ENCODE measurements at places on chromosomes 12 and 14. TPM values are rescaled to one million over a fixed set of nuclear protein-coding genes. Genes with fewer than 3 reads are reported as not detected.

Gene RAB5B
- 87.6 TPM for total RNA-seq

Gene KLRF2
- not detected for total RNA-seq

Gene RNASE1
- 49.6 TPM for total RNA-seq

Gene P2RX2
- not detected for total RNA-seq

Gene GLI1
- 3.4 TPM for total RNA-seq

DNA sequence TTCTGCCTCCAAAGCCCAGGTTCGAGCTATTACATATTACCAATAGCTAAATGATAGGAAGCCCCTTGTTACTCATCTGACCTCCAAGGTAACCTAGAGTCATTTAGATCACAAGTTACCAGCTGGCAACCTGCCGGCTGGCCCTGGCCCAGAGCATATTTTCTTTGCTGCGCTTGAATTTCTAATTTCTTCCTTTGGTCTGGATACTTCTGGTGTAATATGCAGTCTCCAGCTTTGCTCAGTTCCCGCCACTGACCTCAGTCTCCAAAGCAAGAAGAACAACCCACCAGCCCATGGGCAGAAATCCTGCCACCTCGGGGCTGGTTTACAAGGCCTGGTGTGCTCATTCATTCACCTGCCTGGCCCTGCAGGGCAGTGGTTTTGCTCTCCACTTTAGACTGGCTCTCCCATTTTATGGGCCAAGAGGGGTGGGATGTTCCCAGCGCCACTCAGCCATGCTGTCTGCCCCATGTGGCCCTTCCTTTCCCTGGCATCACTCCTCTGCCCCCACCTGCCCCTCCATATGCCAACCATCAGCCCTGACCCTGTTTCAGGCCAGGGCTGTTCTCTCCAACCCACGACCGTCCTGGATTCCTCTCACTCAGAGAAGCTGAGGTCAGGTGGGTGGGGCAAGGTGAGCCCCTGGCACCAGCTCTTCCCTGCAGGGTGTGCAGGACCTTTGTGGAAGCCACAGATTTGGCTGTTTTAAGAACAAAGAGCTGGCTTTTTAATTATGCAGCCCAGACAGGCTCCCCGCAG, 76.0 kb downstream of the PRIMA1 start:
- ATAC-seq: no peak

- peak; percentile 90 for ATAC-seq
Observed at GRCh38 chr12:83322809-83323208, 636.1 kb downstream of the TMTC2 start.

GRCh38 chr14:52032204-52032801, 36.6 kb downstream of the NID2 start:
- ATAC-seq: no peak

DNA sequence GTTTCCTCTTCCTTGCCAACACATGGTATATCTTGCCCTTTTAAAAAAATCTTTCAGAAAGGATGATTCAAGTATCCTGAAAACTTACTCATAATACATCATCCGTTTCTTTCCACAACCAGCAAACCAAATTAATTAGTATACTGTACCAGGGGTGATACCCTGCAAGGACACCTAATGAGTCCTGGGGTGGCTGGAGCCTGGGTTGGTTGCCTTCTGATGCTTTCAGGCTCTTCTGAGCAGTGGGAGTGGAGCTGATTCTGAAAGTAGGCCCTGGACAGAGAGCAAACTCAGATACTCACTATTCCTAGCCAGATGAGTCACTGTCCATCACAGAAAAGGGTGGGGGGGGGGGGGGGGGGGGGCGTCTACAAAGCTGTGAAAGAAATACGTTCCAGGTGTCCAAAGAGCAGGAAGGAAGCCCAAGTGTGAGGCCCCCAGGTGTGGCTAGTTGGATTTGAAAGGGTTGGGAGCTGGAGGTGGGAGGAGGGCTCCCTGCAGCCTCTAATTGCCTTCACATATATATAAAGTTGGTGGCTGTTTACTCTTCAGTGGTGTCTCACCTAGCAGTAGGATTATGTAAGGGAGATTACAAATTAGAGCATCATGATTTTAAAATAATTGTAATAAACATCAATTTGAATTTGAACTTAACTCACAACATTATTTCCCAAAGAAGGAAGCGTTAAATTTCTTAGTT, 36.5 kb downstream of the FBXO33 start:
- ATAC-seq: no peak

GRCh38 chr12:19575337-19576243, 136.3 kb downstream of the AEBP2 start:
- ATAC-seq: no peak

- ATAC-seq: no peak
Observed at GRCh38 chr14:76951166-76951565, 77.3 kb downstream of the IRF2BPL start.

DNA sequence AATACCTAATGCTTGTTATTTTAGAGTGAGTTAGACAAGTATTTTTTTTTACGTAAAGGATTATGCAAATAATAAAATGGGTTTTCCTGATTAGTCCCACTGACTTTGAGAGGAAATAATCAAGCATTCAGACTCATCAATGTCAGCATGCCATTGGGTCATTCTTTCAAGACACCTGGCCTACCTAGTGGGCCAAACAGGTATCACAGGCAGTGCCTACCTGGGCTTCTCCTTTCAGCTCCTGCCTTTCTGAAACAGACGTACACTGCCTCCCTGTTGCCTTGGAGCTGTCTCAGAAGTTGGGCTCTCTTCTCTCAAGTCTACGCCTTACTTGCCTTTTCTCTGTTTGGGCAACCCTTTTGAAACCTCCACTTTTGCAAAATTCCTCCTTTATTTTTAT, 545.6 kb downstream of the SNAPC1 start:
- ATAC-seq: no peak
